ENCODE measurements at places on chromosomes 5 and 9.

GRCh38 chr5:88770276-88771257, 112.4 kb downstream of the MEF2C start:
- DNase-seq: no peak

- no peak for DNase-seq
Measured at GRCh38 chr9:31736581-31737179, 647.8 kb upstream of the ACO1 start.

- no peak for DNase-seq
Measured at GRCh38 chr5:110884005-110884404, 145.2 kb downstream of the SLC25A46 start.

GRCh38 chr9:114898741-114899140, 31.6 kb downstream of the TNFSF8 start:
- DNase-seq: peak; percentile 49

All from left colon (tissue), 2 donors.